CD4-positive, alpha-beta T cell treated with Interleukin-4 for 1 hour (primary cell): ENCODE measurements at places on chromosomes 2 and 18.

- DNase-seq = no peak
These were observed 128.0 kb upstream of the CD302 start for GRCh38 chr2:159925975-159926374.

DNA sequence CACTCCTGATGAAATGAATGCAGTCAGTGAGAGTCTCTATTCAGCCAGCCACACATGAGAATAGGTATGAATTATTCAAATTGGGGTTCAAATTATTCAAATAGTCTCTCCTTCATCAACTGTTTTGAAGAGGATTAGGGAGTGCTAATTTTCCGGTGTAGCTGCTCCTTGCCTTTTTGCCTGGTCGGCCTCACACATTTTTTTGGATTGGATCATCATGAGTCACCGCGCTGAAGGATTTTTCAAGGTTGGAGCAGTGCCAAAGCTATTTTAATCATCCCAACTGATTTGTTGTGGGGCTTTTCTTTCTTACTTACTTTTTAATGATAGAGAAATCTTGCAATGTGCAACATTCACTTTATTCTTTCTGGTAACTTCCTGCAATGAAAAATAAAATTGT, 2.4 kb upstream of the DTNA start:
- no peak for DNase-seq

DNA sequence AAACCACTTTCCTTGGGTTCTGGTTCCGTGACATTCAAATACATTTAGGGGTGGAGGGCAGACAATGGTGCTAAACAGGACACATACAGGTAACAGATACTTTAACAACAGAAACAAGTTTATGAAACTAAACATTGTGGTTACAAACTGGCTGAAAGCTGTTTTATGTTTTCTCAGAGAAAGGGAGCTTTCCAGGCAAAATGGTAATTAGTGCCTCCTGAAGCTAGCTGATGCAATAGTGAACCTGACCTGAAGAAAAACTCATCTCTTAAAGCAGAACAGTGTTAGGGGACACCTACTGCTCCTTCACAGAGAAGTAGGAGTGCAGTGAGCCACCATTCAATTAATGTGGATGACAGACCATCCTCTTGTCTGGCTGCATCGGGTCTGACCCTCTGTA, 138.9 kb downstream of the CCDC148 start:
- no peak for DNase-seq

DNA sequence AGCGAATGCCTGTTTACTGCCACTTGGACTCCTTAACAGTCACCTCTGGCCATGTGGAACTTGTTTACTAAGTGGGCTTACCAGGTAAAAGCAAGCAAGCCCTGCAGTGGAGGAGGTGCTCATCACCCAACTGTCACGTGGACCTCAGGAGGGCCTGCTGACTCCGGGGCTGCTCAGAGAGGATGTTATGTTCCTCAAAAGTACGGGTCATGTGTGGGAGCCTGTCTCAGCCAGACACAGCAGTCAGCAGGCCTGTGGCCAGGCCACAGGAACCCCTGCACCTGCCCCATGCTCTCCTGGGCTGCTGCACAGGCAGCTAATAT, 36.2 kb downstream of the AMER3 start:
- no peak for DNase-seq

- DNase-seq = peak; percentile 82
These were observed 1.4 kb downstream of the PSD4 start for GRCh38 chr2:113175042-113175628.
